ENCODE measurements at places on chromosomes 2 and 18.
A peak's percentile ranks its signal among the peaks of the same experiment; 100 is the strongest.

GRCh38 chr2:193668557-193669323 lies 1474.0 kb upstream of the TMEFF2 start:
- no peak for DNase-seq

- DNase-seq, result no peak
Observed at GRCh38 chr2:60706021-60706420, 50.0 kb upstream of the PAPOLG start.

- DNase-seq, result peak; percentile 22
Observed at GRCh38 chr2:149161481-149162225, 123.2 kb downstream of the LYPD6B start.

- no peak for DNase-seq
Observed at GRCh38 chr2:42613281-42614064, 45.0 kb downstream of the MTA3 start.

GRCh38 chr2:210606001-210606400 lies 49.6 kb downstream of the CPS1 start:
- no peak for DNase-seq

DNA sequence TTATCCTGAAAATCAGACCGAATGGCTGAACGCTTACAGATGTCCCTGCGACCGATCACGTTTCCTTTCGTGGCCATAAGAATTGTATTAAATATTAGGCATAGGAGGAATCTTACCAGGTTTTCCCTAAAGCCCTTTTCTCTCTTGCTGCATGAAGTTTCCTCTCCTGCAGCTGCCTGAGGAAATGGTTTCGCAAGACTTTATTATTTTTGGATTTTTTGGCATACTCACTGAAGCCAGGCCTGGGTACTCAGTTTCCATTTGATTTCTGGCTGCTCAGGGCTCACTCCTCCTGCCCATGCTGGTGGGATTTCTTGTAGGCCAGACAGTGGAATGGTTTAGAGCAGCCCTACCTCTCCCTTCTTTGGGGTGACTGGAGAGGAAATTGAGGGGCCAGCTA lies 114.0 kb downstream of the KLHL29 start:
- DNase-seq, result no peak

DNA sequence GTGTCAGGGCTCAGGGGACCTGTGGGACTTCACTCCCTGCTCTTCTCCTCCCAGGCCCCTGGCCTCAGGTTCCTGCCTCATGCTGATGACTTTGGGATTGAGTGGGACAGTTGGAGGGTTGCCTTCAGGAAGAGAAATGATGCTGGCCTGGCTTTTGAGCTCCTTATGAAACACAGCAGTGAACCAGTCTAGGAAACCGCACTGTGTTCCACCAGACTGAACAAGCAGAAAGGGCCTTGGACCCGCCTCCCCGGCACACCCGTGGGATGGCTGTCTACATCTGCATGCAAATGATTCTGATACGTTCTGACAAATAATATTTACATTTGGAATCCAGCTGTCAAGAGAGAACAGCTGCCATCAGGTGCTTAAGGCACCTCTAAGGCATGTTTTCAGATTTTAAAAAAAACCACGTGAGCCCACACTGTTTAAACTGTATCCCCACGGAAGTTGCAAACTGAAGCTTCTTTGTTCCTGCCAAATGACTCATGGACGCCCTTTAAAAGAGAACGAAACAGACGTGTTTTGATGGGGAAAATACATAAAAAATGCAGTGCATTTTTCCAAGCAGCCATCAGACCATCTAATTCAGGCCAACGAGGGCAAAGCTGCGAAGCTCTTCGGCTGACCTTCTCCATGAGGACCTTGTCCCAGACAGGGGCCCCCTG lies 27.6 kb upstream of the ASAP2 start:
- DNase-seq, result no peak

GRCh38 chr18:34357944-34358580 lies 133.3 kb upstream of the NOL4 start:
- DNase-seq, result no peak

GRCh38 chr2:10940596-10940995 lies 28.9 kb downstream of the KCNF1 start:
- no peak for DNase-seq

- DNase-seq, result no peak
Observed at GRCh38 chr2:149465873-149466272, 121.7 kb downstream of the MMADHC start.

Measured in HTR-8/SVneo (cell line).